ENCODE measurements at places on chromosomes 3 and 15.

DNA sequence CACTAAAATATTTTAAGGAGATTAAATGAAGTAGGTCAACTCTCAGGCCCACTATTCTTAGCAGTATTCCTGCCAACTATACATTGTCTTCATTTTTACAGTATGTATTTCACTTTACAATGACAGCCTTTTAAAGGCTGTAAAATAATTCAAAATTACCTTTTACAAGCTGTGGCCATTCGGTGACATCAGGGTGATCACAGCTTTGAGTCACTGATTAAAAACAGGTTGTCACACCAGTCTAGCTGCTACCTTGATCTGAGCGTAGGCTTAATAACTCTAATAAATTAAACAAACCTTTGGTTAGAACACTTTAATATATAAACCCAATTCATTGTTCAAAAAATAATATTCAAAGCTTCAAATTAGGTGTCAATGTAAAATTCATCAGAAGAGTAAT is 29.9 kb downstream of the UBE3A start:
- DNase-seq, result no peak

- no peak for DNase-seq
Observed at GRCh38 chr3:152830245-152830644, 4.7 kb upstream of the P2RY1 start.

GRCh38 chr3:115783938-115784738 is 160.8 kb downstream of the GAP43 start:
- peak; percentile 96 for DNase-seq

DNA sequence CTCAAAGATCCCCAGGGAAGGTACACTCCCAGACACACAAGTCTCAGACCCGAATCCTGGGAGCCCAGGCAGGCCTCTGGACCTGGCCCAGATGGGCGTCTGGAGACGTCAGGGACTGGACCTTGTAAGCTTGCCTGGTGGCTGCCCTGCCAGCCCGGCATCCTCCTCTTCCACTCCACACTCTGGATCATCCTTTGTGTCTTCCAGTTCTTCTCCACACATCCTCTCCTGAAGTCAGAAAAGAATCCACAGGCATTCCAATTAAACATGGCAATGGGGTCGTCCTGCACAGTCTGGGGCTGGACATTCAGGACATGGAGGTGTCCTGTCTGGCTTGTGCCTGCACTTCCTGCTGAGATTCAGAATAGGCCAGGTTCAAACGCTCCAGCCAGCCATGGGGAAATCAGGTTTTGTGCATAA is 208.8 kb upstream of the IGF1R start:
- DNase-seq, result no peak

GRCh38 chr15:101542306-101543025 is 53.0 kb upstream of the PCSK6 start:
- peak; percentile 44 for DNase-seq

GRCh38 chr3:94612631-94613030 is 549.8 kb downstream of the NSUN3 start:
- no peak for DNase-seq

- no peak for DNase-seq
Observed at GRCh38 chr15:91839867-91840266, 13.6 kb upstream of the SLCO3A1 start.

GRCh38 chr15:68403161-68403941 is 28.6 kb downstream of the ITGA11 start:
- no peak for DNase-seq

DNA sequence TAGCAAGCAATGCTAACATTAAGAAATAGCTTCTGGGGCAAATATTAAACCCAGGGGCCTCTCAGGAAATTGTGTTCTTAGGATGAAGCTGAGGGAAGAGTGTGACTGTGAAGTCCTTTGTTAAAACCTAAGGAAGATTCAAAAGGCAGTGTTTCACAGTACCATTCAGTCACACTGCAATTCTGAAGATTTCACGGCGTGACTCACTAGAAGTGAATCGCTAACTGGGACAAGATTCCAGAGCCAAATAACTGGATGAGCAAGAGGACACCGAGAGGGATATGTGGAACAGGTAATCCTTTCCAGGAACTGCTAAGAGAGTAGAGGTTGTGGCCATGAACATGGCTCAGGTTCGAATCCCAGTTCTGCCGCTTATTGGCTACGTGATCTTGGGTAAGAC is 61.8 kb upstream of the SMAD3 start:
- DNase-seq, result no peak

DNA sequence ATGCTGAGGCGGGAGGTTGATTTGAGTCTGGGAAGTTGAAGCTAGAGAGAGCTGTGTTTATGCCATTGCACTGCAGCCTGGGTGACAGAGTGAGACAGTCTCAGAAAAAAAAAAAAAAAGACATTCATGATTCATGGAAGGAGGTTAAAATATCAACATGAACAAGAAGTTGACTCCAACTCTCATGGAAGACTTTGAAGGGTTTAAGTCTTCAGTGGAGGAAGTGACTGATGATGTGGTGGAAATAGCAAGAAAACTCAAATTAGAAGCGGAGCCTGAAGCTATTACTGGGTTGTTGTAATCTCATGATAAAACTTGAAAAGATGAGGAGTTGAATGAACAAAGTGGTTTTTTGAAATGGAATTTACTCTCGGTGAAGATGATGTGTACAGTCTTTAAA is 491.8 kb downstream of the SQOR start:
- no peak for DNase-seq

- no peak for DNase-seq
Observed at GRCh38 chr15:66608159-66608558, 42.4 kb upstream of the LCTL start.

DNA sequence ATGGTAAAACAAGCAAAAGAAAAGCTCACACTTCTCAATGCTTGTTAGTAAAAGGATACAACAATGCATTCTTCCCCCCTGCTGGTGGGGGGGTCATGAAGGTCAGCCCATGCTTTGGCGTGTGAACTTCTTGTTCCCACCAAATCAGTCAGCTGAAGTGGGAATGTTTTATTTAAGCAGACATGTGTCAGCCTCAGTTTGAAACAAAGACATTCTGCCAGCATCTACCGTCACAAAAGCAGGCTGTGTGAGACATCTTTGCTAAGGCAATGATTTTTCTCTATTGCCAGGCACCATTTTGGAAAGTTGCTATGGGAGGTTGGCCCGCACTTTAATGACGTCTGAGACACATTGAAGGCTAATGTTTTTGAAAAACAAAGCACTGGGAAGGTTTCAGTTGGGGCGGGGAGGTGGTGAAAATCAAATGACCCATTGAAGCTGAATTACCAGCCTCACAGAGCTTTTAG is 206.6 kb downstream of the TLE3 start:
- no peak for DNase-seq

DNA sequence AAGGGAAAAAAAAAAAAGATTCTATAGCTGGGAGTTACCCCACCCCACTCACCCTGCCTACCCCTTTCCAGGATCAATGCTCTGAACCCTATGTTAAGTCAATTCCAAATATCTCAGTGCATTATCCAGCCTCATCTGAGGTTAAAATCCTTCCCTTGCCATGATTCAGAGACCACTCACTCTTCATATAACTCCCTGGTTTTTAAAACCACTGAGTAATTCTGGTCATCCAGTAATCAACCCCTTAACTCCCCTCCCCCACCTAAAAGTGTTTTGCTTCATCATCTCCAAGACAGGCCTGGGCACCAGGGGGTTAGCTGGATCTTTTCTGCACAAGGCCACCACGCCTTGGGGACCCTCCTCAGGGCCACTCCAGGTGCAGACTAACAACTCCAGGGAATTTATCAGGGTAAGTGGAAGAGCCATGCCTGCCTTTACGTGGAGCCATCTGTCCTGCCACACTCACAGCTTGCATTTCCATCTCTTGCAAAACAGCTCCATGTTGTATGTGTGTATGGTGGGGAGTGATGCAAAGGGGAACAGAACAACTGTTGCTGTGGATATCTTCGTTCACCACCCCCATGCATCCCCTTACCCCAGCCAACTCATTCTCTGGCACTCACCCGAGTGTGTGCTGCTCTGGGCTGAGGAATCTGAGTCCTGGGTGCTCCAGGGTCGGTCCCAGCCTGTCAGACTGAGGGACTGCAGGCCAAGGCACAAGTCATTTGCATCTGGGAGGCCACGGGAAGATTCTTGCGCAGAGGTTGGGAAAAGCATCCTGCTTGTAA is 30.7 kb upstream of the RPS17 start:
- DNase-seq, result peak; percentile 65

DNA sequence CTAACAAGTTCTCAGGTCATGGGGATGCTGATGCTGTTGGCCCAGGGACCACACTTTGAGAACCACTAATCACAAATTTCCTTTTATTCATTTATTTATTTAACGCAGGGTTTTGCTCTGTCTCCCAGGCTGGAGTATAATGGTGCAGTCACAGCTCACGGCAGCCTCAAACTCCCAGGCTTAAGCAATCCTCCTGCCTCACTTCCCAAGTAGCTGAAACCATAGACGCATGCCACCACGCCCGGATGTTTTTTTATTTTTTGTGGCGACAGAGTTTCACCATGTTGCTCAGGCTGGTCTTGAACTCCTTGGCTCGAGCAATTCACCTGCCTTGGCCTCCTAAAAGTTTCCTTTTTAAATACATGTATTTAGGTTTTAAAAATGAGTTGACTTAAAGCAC is 20.7 kb upstream of the ISLR2 start:
- DNase-seq, result no peak

GRCh38 chr3:28752290-28752689 is 403.7 kb upstream of the AZI2 start:
- DNase-seq, result no peak

- peak; percentile 84 for DNase-seq
Observed at GRCh38 chr15:78242128-78242527, 7.8 kb upstream of the ACSBG1 start.

GRCh38 chr3:71725271-71725991 is at the start of gene EIF4E3:
TSS of gene EIF4E3 (minus strand) at chr3:71725402. CDS start at chr3:71725367, 35 bp downstream.
- DNase-seq, result peak; percentile 81

GRCh38 chr3:143924522-143925285 is 46.9 kb upstream of the DIPK2A start:
- DNase-seq, result no peak

GRCh38 chr3:27714146-27714526 is 8.0 kb downstream of the EOMES start:
- DNase-seq, result peak; percentile 92

GRCh38 chr3:31252216-31253185 is 280.2 kb upstream of the STT3B start:
- DNase-seq, result no peak

DNA sequence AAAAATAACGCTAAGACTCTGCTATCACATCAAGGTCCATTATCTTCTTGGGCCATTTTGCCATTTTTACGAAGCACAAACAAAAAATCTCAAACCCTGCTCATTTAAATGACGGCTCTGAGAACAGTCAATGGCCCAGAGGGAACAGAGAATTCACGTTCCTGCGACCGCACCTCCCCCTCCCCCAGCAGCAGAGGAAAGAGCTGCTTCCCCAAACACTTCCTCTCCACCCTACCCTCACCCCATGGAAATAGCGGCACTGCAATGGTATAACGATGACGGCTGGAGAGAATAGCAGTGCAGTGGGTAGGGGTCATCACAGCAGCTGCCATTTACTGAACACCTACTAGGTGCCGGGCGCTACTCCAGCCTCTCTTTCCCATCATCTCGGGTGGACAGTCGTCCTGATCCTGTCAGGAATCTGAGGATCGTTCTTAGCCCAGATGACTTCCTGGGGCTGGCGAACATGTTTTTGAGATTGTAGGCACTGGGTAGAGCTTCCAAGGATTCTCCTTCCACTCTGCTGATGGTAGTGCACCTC is 113.3 kb downstream of the IQSEC1 start:
- DNase-seq, result no peak

- no peak for DNase-seq
Observed at GRCh38 chr3:59163953-59164352, 114.1 kb upstream of the CFAP20DC start.

- no peak for DNase-seq
Observed at GRCh38 chr15:47492195-47492594, 225.1 kb upstream of the SEMA6D start.

GRCh38 chr3:170387950-170388349 is 30.4 kb downstream of the SKIL start:
- DNase-seq, result no peak

GRCh38 chr15:73240866-73241499 is 127.8 kb downstream of the HCN4 start:
- DNase-seq, result peak; percentile 91

DNA sequence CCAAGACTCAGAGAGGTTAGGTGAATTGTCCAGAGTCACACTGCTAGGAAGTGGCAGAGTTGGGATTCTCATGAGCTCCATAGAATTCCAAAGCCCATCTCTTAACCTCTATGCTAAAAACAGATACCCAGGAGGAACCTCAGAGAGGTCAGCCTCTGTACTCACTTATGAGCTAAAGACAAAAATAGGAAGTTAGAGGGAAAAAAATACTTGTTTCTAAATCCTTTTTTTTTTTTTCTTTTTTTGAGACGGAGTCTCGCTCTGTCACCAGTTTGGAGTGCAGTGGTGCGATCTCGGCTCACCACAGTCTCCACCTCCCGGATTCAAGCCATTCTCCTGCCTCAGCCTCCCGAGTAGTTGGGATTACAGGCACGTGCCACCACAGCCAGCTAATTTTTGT is 31.4 kb downstream of the FSD2 start:
- DNase-seq, result no peak

DNA sequence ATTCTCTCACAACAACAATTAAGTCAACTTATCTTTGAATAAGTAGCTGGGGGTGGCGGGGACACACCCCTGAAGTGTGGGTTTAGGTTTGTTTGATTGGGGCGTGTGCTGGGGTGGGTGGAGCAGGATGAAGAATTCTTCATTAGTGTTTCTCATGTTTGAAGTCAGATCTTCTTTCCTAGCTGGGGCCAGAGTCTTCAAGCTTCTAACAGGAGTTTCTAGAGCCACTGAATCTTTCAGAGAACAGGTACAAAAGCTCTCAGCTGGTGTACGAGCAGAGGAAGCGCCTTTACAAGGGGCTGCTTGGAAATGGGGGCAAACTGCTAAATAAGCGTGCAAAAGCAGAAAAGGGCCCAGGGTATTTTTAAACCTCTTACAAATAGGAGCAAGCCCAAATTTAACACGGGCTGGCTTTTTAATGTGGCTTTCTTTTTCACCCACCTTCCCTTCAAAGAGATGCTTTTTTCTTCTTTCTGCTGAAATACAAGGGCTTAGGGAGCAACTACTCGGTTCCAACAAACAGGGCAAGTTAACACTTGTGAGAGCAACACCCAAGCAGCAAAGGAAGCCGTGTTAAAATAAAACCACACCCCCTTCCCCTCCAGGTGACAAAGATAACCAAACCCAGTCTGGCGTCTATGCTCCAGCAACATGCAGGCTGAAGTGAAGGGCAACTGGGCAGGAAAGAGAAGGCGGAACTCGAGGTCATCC is 86.9 kb upstream of the RASGRP1 start:
- peak; percentile 65 for DNase-seq

- no peak for DNase-seq
Observed at GRCh38 chr3:108319428-108320082, 23.2 kb downstream of the HHLA2 start.

DNA sequence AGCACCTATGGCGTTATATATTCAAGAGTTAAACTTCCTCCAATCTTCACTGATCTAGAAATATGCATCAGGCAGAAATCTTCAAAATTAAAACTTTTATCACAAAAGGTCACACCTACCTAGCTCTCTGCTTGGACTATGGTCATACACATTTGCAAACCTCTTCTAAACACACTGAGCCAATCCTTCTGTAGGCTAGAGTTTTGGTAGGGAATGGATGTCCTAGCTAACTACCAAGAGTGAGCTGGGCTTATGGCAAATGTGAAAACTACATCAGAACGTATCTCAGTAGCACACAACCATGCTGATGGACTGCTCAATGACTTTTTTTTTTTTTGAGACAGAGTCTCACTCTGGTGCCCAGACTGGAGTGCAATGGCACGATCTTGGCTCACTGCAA is 29.6 kb downstream of the SETD2 start:
- DNase-seq, result no peak
